ENCODE measurements at places on chromosomes 7 and 10. TPM values are rescaled to one million over a fixed set of nuclear protein-coding genes. Genes with fewer than 3 reads are reported as not detected.

DNA sequence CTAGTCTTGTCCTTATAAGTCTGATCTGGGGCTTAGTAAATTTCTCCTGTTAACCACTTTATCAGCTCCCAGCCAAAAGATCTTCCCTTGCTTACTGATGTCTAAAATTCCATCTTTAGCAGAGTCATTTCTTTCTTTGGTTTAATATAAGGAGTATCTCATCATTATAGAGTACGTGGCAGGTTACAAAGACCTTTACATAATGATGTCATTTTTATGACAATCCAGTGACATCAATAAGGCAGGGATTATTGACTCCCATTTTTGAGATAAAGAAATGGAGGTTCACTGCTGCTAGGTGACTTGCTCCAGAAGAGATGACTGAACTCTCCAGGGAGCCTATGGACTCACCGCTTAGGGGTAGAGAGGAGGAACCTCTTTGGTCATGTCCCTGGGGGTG, 8.1 kb upstream of the IFRD1 start:
- no peaks in the 10 kb centered on the region for H3K27me3 ChIP-seq
- H3K4me1 ChIP-seq = no peaks in the 10 kb centered on the region
- no peak overlapping the region for H3K4me3 ChIP-seq
- no peak overlapping the region for H3K27ac ChIP-seq

DNA sequence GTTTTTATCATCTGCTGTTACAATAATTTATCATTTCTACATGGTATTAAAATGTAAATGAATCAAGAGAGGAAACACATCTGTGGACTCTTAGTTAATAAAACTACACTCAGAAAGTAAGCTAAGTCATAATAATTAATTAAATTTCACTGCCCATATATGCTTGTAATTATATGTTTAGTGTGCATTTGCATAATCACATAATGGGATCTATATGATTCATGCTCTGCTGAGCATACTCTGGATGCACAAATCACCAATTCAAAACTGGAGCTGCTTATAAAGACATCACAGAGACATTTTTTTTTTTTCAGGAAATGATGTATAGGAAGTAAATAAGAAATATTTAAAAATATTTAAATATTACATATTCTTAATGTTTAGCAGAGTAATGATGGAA, 151.6 kb upstream of the STEAP4 start:
- H3K36me3 ChIP-seq = no peaks in the 10 kb centered on the region
- H3K4me1 ChIP-seq = peaks cover 15% of the 10 kb centered on the region
- H3K4me3 ChIP-seq = no peak overlapping the region
- DNase-seq = no peak
- H3K27ac ChIP-seq = no peak overlapping the region
- no peaks in the 10 kb centered on the region for H3K27me3 ChIP-seq

DNA sequence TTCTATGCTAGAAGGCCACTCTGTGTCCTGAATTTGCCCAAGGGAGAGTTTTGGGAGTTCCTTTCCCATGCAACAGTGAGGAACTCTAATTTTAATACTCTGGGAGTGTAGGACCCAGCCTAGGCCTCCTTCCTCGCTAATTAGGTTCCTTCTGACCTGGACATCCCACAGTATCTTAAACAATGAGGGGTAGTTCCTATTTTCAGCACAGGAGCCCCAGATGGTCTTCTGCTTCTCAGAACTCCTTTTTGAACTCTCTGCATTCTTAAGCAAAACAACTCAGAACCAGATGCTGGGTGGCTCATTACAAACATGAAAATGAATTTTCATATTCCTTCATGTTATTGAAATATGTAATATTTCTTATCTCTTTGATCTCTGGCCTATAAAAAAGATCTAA, 116.9 kb downstream of the LRMDA start:
- DNase-seq = no peak
- no peaks in the 10 kb centered on the region for H3K36me3 ChIP-seq
- H3K4me3 ChIP-seq = no peak overlapping the region
- H3K4me1 ChIP-seq = no peaks in the 10 kb centered on the region

- H3K27me3 ChIP-seq = no peaks in the 10 kb centered on the region
- H3K27ac ChIP-seq = no peak overlapping the region
- no peak overlapping the region for H3K4me3 ChIP-seq
- no peaks in the 10 kb centered on the region for H3K36me3 ChIP-seq
Observed at GRCh38 chr10:133438711-133439273, 14.4 kb upstream of the SPRN start.

DNA sequence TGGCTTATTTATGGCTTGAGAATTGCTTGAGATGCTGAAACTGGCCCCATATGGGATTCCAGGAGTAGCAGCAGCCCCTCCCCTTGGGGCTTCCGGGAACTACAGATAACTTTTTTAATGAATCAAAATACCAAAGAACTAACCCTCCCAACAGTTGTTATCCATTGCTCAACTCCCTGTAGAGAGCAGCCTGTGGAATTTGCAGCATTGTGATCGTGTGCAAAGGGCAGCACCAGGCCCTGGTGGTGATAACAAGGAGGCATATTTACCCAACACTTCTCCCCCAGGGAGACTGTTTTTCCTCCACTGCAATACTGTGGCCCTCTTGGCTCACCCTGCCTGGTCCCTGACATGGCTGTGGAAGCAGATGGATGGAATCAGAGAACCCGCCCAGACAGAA, 196.2 kb downstream of the PLXNA4 start:
- H3K4me3 ChIP-seq = no peak overlapping the region
- H3K36me3 ChIP-seq = no peaks in the 10 kb centered on the region
- H3K27me3 ChIP-seq = peaks cover 75% of the 10 kb centered on the region
- no peak overlapping the region for H3K27ac ChIP-seq
- H3K4me1 ChIP-seq = no peaks in the 10 kb centered on the region

DNA sequence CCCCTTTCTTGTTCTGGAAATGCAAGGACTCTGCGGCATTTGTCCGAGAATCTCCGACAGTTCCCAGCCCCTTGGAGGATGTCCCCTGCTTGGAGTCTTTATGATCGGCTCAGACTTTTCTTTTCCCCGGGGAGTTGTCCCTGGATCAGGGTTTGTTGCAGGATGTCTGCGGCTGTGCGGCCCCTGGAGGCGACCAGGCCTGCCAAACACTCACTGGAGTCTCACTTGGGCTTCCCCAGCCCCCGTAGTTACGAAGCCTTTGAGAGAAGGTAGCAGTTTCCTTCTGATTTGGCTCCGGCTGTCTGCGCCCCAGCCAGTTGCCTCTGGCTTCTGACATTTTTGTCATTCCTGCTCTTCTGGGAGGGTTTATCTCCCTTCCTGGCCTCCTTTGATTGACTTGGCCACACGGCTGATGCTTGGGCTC, 16.1 kb downstream of the COL26A1 start:
- H3K36me3 ChIP-seq = no peaks in the 10 kb centered on the region
- H3K27me3 ChIP-seq = peaks cover 41% of the 10 kb centered on the region
- no peak for DNase-seq
- H3K4me3 ChIP-seq = no peak overlapping the region

GRCh38 chr10:114638821-114639625, 19.1 kb downstream of the ABLIM1 start:
- H3K27me3 ChIP-seq = no peaks in the 10 kb centered on the region
- H3K36me3 ChIP-seq = peaks cover 4% of the 10 kb centered on the region
- peak overlapping the region; percentile 81 for H3K27ac ChIP-seq
- no peak overlapping the region for H3K4me3 ChIP-seq
- H3K4me1 ChIP-seq = peaks cover 36% of the 10 kb centered on the region

DNA sequence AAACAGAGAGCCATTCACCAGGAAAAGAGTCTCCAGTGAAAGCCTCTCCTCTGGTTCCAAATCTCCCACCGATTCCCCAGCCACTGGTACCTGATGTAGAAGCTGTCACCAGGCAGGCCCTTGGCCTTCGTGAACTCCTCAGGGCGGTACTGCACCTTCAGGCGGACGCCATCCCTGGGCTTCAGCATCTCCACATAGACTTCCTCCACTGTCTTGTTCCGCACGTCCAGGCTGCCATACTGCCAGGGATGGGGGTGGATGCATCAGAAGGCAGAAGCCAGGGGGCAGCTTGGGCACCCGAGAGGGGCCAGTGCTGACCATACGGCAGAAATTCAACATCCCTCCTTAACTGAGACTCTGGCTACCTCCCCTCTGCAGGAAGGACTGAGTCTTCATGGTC, 118.8 kb downstream of the DLG5 start:
- H3K4me1 ChIP-seq = no peaks in the 10 kb centered on the region
- no peaks in the 10 kb centered on the region for H3K27me3 ChIP-seq
- peaks cover 5% of the 10 kb centered on the region for H3K36me3 ChIP-seq
- no peak overlapping the region for H3K4me3 ChIP-seq
- H3K27ac ChIP-seq = no peak overlapping the region
- no peak for DNase-seq

DNA sequence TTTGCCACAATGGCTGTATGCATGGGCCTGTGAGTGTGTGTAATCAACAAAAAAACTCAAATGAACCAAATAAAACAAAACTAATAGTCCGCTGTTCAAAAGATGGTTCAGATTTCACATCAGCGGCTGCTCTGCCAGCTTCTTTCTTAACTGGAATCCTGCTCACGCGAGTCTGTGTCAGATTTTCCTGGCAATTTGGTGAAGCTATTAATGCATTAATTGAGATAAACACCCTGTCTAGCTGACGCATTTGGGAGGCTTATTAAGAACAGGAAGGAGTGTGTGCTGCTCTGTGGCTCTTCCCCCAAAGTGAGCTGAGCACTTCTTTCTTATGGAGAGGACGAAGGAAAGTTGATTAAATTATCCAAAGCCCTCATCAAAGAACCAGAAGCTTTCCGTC, 336.6 kb upstream of the MKI67 start:
- H3K4me1 ChIP-seq = no peaks in the 10 kb centered on the region
- DNase-seq = no peak
- no peaks in the 10 kb centered on the region for H3K27me3 ChIP-seq

DNA sequence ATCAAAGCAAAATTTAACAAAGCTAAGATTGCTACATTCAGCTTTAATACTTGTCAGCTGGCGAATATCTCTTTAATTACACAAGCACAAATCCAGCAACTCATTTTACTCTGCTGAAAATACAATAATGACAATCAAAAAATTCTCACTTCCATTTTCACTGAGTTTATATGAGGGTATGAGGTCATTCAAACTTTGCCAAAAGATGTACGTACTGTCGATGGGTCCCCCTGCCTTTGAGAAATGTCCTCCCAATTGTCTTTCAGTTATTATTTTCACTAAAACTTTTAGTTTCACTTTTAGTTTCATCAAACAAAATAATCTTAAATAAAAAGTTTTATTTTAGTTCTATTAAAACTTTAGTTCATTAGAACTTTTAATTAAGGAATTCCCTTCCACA, 159.5 kb upstream of the WDR11 start:
- H3K4me3 ChIP-seq = no peak overlapping the region
- H3K4me1 ChIP-seq = no peaks in the 10 kb centered on the region
- H3K27me3 ChIP-seq = no peaks in the 10 kb centered on the region
- no peaks in the 10 kb centered on the region for H3K36me3 ChIP-seq

DNA sequence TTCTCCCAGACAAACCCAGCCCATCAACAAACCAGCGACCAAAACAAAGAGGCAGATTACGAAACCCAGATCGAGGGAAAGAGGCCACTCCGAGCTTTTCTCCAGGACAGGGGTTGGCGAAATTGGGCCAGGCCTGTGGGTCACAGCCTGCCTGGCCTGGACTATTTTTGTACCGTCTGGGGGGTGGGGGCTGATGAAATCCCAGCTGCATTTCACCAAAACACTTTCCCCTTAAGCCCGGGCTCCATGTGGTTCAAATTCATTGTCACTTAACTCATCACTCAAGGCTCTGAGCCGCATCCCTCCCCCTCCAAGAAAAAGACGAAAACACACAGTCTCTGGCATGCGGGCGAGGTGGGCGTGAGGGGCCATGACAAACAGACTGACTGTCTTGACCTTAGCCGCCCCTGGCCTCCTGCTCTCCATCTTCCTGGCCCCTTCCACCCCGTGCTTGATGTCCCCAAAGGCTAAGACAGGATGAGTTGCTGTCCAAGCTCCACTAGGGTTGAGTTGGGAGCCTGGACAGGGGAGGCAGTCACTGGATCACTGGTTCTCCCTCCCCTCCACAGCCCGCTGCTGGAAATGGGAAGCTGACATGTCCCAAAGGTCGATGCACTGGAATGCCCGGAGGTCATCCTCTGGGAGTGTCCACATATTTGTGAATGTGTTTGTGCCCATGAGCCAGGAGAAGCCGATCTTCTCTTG, 19.2 kb downstream of the TMEM270 start:
- no peak overlapping the region for H3K27ac ChIP-seq
- no peak for DNase-seq
- no peaks in the 10 kb centered on the region for H3K4me1 ChIP-seq
- no peaks in the 10 kb centered on the region for H3K36me3 ChIP-seq

GRCh38 chr7:94933256-94933990, 26.0 kb downstream of the PPP1R9A start:
- no peaks in the 10 kb centered on the region for H3K36me3 ChIP-seq
- DNase-seq = no peak
- no peak overlapping the region for H3K27ac ChIP-seq
- no peak overlapping the region for H3K4me3 ChIP-seq
- no peaks in the 10 kb centered on the region for H3K27me3 ChIP-seq

DNA sequence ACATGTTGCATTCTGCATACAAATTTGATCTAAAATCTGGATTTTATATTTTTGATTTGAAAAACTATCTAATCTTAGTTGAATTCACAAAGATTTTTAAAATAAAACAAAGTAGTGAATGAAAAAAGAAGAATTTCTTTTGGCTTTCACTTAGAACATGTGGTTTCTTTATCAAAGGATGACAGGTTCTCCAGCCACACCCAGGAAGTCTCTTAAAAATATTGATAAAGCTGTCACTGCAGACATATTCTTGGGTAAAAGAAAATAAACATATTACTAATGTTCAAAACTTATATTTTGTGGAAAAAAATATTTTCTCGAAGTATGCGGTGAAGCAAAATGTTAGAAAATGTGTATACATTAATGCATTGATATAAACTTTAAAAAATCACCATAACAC, 44.3 kb downstream of the ARL4A start:
- no peak overlapping the region for H3K4me3 ChIP-seq
- no peak overlapping the region for H3K27ac ChIP-seq
- H3K27me3 ChIP-seq = no peaks in the 10 kb centered on the region
- peaks cover 20% of the 10 kb centered on the region for H3K4me1 ChIP-seq
- DNase-seq = no peak

DNA sequence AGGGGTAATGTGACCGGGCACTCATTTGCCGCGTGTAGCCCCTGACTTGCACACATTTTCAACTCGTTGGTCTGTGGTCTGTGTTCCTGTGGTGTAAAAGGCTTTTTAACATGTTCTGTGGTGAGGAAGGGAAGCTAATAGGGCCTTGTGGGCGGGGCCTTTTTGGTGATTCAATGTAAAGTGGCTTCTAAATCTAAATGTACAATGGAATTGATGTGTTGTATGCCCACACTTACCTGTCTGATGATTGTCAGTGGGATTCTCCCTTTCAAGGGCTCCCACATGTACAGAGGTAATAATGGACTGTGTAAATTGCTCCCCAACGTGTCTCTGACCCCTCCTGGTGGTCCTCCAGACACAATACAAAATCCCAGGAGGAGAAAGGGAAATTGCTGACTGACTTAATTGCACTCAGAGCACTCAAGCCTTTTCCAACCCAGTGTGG, 43.1 kb upstream of the GATAD1 start:
- no peaks in the 10 kb centered on the region for H3K4me1 ChIP-seq
- no peak overlapping the region for H3K4me3 ChIP-seq
- no peak overlapping the region for H3K27ac ChIP-seq
- no peaks in the 10 kb centered on the region for H3K36me3 ChIP-seq
- no peak for DNase-seq

TRPV5 gene
- not detected for total RNA-seq

PRTFDC1 gene
- total RNA-seq = 22.7 TPM

SHTN1 gene
- total RNA-seq = 32.3 TPM

LOXL4 gene
- 2.6 TPM for total RNA-seq

ADAMTS14 gene
- total RNA-seq = 0.12 TPM

GRM3 gene
- total RNA-seq = not detected

GTPBP4 gene
- total RNA-seq = 123 TPM

LHFPL3 gene
- not detected for total RNA-seq
